ENCODE measurements at places on chromosomes 2 and 18. TPM values are rescaled to one million over a fixed set of nuclear protein-coding genes. Genes with fewer than 3 reads are reported as not detected.

DNAJC27 gene
- 2.9 TPM for polyA plus RNA-seq

SPRED2 gene
- 19.5 TPM for polyA plus RNA-seq

GATA6 gene
- polyA plus RNA-seq = 6.6 TPM

DNA sequence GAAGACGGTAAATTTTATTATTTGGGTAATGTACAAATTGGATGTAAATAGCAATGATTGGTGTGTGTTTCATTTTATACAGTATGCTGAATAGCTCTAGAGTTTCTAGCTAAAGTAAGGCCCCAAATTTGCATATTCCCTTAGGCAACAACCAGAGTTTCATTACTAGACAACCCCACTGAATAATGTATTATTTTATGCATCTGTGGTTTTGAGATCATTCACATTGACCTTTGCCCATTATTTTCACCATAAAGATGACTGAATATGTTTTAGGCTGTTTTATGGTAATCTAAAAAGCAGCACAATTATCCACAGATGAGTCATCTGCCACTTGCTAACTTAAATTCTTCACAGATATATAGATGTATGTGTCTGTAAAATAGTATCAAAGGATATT lies 44.5 kb upstream of the C2orf74 start:
- DNase-seq = peak; percentile 19

DNA sequence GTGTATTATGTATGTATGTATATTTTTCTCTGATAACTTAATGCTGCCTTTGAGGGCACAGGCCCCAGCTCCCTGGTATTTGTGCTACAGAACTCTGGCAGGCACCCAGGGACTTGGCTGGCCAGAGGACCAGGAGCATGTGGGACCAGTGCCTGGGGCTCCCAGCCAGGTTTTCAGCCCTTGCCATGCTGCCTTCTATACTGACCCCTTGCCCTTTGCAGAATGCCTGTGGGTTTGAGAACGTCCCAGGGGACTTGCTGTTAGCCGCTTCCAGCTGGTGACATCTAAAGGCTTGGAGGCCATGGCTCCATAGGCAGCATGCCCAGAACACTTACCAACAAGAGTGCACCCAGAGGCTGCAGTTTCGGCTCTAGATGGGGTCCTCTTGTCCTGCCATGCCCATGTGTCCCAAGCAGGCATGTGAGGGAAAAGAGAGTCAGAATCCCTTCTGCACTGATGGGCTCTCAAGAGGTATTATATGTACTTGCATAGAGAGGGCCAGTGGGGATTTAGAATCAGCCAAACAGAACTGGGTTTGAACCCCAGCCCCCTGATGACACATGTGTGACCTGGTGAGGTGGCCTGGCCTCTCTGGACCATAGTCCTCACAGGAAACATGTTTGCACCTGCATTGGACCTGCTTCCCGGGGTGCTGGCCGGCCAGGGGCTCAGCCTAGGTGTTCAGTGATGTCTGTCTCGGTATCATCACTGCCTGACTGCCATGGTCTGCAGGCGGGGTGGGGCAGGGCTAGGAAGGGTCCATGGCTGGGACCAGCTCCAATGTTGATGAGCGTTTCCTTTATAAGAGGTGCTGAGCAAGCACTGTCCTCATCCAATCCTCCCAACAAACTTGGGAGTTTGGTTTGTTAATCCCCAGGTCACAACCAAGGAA lies 119.2 kb upstream of the FHL2 start:
- peak; percentile 45 for DNase-seq

DCDC2C gene
- polyA plus RNA-seq = not detected

KIF3C gene
- polyA plus RNA-seq = 7.0 TPM

SERPINB7 gene
- 12.5 TPM for polyA plus RNA-seq

TUBA3D gene
- polyA plus RNA-seq = not detected

BIN1 gene
- 24.3 TPM for polyA plus RNA-seq

DNA sequence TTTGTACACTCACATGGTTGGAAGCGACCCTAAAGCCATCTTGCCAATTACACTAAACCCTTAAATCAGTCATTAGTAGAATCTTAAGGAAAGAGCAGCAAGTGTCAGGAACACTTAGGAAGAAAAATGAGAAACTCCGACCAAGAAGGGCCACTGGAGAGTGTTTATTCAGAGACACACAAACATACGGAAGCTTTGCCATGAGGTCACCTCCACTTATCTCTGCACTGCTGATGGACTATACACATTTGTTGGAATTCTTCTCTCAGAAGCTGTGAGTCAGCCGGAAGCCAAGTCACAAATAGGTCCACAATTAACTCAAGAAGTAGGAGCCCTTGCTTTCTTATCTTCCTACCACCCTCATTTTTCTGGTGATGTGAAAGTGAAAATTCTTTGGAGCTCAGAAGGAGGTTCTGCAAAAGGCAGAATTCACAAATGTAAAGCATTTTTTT lies 21.6 kb downstream of the BMP10 start:
- no peak for DNase-seq

DNA sequence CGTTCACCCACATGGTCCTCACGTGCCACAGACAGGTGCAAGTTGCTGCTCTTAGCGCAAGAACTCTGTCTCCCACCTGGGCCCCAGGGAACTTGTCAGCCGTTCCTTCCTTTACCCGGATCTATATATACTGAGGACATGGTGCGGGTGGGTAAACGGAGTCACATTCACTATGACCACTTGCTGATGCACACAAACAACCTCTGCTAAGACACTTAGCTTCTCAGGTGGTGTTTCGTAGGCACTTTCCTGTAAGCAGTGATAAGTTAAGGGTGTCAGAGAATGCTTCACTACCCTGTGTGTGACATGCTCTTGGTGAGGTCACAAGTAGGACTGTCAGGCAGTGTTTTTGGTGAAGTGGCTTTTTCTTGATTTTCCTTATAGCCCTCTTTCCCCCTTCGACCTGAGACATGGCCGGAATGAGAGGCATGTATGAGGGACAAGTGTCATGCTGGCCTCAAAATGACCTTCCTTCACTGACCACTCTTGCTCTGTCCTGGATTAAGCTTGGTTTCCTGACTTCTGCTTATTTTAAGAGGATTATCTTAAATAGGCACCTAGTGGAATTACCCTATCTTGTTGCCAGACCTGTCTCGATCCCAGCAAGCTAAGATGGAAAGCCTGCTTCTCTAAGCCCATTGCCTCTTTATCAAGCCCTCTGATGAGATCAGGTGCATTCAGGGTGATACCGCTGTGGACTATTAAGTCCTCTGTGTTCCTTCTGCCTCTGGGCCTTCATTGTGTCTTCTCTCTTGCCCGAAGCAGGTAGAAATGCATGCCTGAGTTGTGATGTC lies 97.1 kb upstream of the CELF4 start:
- DNase-seq = no peak

DSC2 gene
- polyA plus RNA-seq = not detected

Measured in GM23248 (cell line).